ENCODE measurements at places on chromosomes 4 and X.

- no peak for DNase-seq
These were observed 45.0 kb upstream of the ARHGEF6 start for GRCh38 chrX:136825771-136826170.

GRCh38 chr4:151144329-151145072, 45.1 kb downstream of the RPS3A start:
- DNase-seq: no peak

- DNase-seq: peak; percentile 1
These were observed 19.9 kb upstream of the AR start for GRCh38 chrX:67523932-67524331.

- no peak for DNase-seq
These were observed 198.6 kb downstream of the NWD2 start for GRCh38 chr4:37443137-37443536.

GRCh38 chr4:91089178-91089577, 962.0 kb downstream of the CCSER1 start:
- DNase-seq: no peak

DNA sequence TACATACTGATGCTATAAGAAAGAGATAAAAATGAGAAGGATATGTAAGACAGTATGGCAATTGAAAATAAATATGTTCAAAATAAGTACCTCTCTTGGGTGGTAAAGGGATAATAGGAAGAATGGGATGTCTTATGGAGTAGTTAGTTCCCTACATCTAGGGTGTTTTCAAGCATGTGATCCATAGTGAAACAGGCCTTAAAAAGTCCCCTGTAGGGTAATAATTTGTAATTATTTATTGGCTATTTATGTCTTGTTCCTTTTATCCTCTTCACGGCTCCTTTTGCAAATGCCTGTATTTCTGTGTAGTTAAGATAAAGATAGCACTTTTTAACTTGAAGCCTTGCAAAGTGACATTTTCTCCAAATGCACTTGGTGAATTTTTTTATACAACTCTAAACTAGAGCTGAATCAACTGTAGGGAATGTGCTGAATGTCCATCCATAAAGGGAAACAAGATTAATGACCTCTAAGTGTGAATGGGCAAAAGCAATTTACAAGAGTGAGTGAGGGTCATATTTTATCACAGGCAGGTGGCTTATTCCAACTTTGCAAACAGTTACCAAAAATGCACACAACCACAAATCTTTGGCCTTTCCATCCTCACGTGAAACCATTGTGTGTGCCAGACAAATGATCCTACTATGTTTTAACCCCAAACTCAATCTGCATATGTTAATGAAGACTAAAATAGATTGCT, 299.0 kb downstream of the KCNIP4 start:
- DNase-seq: no peak

DNA sequence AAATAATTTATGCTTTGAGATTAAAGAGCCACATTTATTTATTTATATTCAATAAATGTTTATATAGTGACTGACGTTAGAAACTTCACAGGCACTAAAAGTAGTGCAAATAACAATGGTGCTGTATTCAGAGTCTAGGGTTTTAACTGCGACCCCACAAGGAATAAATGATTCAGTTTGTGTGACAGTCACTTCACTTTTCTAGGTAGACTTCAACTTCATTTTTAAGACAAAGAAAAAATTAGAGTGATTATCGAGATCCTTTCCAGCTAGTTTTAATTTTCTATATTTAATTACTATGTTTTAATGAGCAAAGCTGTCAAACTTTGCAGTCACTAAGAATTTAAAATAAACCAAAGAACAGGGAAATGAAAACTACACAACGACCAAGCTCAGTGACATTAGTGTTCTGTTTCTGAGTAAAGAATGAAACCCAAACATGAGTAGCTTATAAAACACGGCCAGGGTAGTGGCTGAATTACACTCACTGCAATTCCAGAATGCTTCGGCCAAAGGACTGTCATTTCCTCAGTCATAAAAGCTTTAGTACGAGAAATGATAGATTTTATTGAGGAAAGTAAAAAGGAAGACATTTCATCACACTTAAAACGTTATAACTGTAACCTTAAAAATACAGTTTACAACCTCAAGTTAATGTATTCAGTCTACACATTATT, 38.6 kb downstream of the ADGRA3 start:
- DNase-seq: no peak

- peak; percentile 63 for DNase-seq
These were observed 1.5 kb downstream of the KLF8 start for GRCh38 chrX:56233682-56234081.

DNA sequence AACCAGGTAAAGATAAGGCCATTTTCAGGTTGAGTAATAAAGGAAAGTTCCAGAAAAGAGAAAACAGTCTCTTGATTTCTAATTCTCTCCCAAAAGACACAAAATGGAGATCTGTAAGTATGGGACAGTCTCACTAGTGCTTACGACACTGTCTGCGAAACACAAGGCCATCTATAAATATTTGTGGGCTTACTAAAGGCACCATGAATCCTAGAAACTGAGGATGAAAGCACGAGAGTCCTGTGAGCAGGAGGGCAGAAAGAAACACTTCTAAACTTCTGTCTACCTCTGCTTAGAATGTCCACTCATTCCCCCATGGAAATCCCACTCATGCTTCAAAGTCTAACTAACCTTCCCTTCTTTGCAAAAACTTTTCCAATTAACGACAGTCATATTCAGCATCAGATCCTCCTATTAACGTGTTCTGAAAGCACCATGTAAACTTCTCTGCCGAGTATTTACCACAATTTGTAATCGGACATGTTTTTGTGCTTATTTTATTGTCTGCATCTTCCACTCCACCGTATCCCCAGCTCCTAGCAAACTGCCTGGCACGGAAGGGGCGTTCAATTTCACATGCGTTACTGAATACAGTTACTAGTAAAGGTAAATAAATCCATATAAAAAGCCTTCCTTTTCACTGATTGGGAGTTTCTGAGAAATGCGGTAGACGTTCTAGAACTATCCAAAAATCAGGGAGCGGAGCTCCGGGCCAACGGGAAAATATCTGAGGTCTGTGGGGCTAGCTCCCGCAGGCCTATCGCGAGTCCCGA, 665 bp downstream of the PSMD10 start:
- peak; percentile 32 for DNase-seq

GRCh38 chrX:36241397-36241796, 321.9 kb downstream of the CFAP47 start:
- DNase-seq: no peak

DNA sequence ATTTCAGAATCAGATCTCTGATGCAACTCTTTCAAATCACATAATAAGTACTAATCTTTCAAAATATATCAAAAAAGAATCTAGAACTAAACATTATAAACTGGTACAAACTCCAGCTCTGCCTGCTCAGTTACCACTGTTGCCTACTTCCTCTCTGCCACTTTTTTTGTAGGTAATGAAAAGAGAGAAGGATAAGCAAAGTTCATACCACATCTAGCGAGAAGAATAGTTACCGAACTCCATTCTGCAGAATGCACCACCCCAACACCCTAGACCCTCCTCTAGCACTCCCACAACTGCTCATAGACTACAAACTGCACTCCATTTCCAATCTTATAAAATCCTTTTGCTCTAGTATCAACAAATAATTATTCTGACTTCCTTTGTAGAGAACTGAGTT, 19.7 kb upstream of the LRBA start:
- DNase-seq: no peak

- DNase-seq: peak; percentile 55
These were observed 6.2 kb upstream of the GABRA4 start for GRCh38 chr4:46999566-46999965.

DNA sequence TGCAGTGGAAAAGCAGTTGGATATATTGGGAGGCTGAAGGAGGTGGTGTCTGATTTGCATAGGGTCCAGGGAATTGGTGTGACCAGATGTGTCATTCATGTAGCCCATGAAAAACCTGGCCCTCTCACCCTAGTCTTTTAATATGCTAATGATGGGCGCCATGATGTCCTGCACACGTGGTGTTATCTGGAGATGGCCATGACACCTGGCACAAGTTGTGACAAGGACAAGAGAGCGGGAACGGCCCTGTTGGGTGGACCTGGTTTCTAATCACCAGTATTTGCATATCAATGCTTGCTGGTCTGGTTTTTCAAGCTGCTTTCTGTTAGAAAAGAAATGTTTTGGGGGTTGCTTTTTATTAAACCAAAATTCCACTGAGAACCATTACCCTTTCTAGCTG, 87.4 kb downstream of the ZXDA start:
- DNase-seq: no peak

- DNase-seq: peak; percentile 1
These were observed 27.4 kb upstream of the CCSER1 start for GRCh38 chr4:90099812-90100211.

DNA sequence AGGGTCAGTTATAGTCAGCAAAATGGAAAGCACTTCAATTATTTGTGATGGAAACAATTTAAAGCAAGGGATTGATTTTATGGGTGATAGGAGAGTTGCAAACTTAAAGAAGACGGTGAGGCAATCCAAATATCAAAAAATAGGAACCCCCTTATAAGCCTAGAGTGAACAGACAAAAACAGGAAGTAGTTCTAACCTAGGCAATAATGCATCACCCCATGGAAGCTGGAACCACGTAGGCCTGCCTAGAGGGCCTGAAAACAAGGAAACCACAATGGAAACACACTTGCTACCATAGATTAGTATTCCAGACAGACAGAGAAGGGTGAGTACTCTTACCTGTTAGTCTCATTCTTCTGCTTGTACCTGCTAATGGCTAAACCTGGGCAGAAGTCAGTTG, 13.5 kb upstream of the GK2 start:
- no peak for DNase-seq

- DNase-seq: no peak
These were observed 172.8 kb upstream of the APOOL start for GRCh38 chrX:84830836-84831235.

DNA sequence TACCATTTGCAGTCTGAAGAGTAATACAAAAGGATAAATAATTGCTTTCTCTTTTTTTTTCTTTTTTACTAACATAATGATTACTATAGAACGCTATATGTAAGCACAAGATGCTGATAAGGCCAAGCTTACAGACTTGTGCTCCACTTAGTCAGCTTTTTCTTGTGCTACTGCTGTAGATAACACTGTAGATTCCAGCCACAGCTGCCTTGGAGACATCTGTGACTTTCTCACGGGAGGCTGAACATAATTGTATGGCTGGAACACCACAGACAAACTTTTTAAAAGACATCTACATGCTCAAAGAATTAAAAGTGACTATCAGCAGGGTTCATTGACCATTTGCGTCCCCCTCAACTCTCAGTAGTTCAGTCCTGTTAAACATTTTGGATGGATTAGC, 381.7 kb upstream of the AMOT start:
- no peak for DNase-seq

DNA sequence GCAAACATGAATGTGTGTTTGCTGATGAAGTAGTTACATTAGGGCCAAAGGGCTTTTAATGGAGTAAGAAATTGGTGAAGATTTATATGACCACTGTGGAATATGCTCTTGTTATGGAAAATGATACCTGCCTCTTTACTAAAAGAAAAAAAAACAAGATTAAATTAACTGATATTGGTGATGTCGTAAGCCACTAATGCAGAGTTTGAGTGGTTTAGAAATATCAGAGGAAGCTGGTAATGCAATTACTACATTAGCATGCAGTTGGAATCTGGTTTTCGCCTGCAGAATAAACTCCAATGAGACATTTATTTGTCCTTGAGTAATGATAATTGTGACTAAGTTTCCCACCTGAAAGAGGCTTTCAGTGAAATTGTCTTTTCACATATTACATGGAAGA, 597.9 kb downstream of the GALNTL6 start:
- DNase-seq: no peak
